Endothelial cell of umbilical vein (primary cell): ENCODE measurements at places on chromosomes 5 and 9. TPM values are rescaled to one million over a fixed set of nuclear protein-coding genes. Genes with fewer than 3 reads are reported as not detected.

MOCS2 gene
- total RNA-seq = 31.1 and 31.5 TPM in 2 replicates

OTP gene
- not detected in 2 replicates for total RNA-seq

BTNL8 gene
- total RNA-seq = not detected in 2 replicates

P4HA2 gene
- total RNA-seq = 37.4 and 37.6 TPM in 2 replicates

SMIM33 gene
- not detected in 2 replicates for total RNA-seq

DNA sequence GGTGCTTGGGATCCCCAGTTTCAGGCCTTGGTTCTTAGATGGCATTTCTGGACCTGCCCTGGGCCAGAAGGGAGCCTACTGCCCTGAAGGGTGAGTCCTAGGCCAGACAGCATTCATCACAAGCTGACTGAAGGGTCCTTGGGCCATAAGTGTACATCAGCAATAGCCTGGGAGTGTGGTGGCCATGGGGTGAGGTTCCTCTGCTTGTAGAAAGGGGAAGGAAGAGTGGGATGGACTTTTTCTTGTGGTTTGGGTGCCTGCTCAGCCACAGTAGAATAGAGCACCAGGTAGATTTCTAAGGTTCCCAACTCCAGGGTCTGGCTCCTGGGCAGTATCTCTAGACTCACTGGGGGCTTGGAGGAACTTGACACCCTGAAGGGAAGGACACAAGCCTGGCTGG, 95.2 kb upstream of the PHF24 start:
- DNase-seq = no peak

DNA sequence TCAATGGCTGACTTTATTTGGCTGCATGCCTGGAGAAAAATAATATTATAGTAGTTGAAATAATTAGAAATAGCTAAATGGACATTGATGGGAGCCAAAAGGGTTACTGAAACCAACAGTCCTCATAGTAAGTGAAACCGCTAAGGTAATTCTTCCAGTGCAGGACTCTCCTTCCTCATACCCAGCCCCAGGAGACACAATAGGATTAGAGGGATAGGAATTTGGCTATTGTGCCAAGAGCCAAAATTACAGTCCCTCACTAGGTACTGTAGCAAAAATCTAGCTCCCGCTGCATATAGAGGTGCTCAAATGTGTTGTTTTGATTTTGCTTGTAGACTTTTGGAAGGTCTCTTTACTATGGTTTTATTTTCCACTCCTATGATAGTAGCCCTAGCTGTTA, 20.2 kb downstream of the GLDC start:
- DNase-seq = no peak

GRCh38 chr5:107564931-107565372, 105.8 kb downstream of the EFNA5 start:
- DNase-seq = peak; percentile 71

GRCh38 chr5:67493676-67494075, 297.1 kb upstream of the CD180 start:
- DNase-seq = peak; percentile 21

DNA sequence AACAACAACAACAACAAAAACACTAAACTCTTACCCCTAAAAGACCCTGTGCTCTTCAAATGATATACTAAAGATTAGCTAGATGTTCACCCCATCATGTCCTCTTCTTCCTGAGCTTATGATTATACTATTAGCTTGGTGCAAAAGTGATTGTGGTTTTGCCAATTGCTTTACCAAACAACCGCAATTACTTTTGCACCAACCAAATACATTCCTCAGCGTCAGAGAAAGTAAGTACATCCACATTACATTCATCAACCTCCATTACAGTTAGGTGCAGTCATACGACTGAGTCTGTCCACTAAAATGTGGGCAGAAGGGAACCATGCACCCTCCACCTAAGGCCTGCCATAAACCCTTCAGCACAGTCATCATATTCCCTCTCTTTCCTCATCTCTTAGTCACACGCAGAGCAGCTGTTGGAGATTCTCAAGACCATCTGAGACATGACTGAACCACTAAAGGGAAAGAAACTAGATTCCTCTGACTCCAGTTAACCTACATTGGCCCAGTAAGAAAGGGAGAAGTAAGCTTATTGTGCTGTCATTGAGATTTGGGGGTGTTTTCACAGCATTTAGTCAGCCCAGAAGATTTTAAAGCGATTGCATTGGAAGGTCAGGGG, 181.6 kb upstream of the TLE4 start:
- no peak for DNase-seq

DNA sequence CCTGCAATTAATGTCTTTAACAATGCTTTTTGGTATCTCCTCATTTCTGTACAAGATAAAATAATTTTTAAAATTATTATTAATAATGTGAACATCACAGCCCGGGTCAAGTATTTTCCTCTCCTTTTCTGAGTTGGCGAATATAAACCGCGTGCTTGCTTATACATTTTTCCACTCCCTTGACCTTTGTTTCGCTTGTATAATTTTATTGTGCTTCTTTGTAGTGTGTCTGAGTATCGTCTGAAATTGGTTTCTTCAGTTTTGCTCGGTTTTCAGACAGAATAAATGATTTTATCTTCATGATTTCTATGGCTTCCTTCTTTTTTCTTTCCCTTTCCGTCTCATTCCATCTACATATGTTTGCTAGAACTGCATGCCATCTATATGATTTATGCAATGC, 448.5 kb downstream of the MAT2B start:
- no peak for DNase-seq

- no peak for DNase-seq
These were observed 72.0 kb upstream of the COL5A1 start for GRCh38 chr9:134569626-134570025.

DNA sequence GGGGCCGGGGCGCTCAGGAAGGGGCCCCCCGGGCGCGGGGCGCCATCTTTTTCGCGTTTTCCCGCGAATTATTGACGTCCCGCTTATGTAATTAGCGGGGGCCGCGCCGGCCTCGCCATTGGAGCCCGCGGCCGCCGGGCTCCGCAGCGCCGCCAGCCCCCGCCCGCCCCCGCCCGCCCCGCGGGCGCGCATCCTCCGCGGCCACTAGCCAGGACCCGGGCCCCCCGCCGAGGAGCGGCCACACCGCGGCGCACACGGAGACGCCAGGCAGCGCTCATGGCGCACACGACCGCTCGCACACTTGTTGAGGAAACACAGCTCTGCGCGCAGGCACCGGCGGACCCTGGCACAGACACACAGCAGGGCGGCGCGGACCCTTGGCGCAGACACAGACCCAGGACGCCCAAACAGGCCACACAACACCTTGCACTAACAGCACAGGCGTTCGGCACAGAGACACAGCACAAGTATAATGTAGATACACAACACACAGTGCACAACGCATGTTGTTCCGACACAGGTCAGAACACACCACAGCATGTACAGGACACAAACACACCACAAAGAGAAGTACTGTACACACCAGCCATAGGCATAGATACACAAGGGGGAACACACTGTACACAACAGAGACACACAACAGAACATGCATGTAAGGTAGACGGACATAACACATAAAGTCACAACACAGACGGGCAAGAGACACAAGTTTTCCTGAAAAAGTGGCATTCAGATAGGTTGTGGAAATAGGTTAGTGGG, 467 bp upstream of the PHF19 start:
- DNase-seq = peak; percentile 76

DNA sequence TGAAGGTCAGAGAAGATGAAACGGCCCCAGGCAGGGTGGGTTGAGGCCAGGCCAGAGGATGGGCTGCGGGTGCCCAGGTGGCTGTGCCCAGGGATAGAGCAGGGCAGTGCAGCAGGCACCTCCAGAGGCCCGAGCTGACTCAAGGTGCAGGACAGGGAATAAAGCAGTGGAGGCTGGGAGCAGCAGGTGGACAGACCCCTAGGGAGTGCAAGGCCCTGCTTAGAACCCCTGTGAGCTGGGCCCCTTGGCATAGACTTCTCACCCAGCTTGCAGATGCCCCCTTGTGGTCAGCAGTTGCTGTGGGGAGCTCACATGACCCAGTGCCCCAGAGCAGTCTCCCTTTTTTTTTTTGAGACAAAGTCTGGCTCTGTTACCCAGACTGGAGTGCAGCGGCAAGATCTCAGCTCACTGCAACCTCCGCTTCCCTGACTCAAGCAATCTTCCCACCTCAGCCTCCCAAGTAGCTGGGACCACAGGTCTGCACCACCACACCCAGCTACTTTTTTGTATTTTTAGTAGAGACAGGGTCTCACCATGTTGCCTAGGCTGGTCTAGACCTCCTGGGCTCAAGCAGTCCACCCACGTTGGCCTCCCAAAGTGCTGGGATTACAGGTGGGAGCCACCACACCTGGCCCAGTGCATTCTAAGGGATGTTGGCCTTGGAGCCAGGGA, 118.8 kb downstream of the WNK2 start:
- peak; percentile 44 for DNase-seq
